ENCODE measurements at places on chromosomes 7 and 10.

- DNase-seq: no peak
These were observed 20.7 kb downstream of the OR13A1 start for GRCh38 chr10:45294681-45295080.

DNA sequence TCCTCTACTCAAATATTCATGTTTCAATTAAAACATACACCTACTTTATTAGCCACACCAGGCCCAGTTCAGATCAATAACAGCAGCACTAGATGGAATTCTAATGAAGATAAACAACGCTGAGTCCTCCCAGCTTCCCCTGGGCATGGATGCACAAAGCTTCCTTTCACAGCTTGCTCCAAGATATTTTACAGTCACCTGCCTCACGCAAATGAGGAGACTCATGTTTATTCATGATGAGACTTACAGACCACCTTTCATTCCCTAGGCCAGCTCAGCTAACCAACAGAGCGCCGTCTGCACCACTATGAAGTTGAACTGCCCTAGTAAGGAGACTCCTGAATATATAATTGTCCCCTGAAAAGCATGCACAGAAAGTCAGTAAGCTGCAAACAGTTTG, 283.0 kb upstream of the AOAH start:
- DNase-seq: no peak

- DNase-seq: no peak
These were observed 89.6 kb downstream of the PPP1R17 start for GRCh38 chr7:31776616-31777015.

GRCh38 chr10:95628786-95629185, 27.7 kb downstream of the ALDH18A1 start:
- no peak for DNase-seq

GRCh38 chr10:78618050-78618449, 450.7 kb upstream of the ZMIZ1 start:
- no peak for DNase-seq

GRCh38 chr7:14825912-14826311, 76.6 kb downstream of the DGKB start:
- DNase-seq: no peak

GRCh38 chr10:48542471-48543181, 62.2 kb downstream of the ARHGAP22 start:
- no peak for DNase-seq

DNA sequence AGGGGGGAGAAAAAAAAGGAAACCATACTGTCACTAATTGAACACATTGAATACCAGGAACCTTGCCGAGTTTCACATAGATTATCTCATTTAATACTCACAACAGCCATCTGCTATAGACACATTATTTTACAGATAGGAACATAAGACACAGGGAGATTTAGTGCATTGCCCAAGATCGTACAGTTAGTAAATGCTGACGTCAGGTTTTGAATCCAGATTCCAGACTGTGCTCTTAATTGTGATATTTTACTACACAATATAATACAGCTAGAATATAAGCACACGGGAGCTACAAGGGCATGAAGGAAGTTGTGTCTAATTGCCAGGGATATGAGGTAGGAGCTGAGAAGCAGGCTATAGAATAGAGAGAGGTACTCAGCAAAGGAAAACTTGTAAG, 93.9 kb upstream of the MINDY3 start:
- no peak for DNase-seq

Data from spinal cord (tissue), 10 donors.